ENCODE measurements at places on chromosomes 2 and 18.

DNA sequence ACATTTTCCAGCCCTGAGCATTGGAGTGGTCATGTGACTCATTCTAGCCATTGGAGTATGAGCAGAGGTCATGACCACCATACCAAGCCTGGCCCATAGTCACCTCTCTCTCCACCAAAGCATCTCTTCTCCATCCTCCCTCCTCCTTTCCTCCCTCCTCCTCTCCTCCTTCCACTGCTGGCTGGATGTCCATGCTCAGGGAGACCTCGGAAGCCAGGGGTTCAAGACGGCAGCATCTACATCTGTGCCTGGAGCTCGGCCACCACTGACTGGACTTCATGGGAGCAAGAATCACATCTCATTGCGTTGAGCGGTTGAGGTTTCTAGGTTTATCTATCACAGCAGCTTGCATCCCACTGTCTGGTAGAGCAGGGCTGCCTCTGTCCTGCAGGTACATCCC is 252.4 kb downstream of the NDUFA10 start:
- no peak for DNase-seq

- DNase-seq: no peak
These were observed 25.1 kb downstream of the MARCHF7 start for GRCh38 chr2:159737292-159737916.

GRCh38 chr18:7164323-7165004 is 46.9 kb upstream of the LAMA1 start:
- peak; percentile 5 for DNase-seq

- DNase-seq: no peak
These were observed 176.8 kb upstream of the VRK2 start for GRCh38 chr2:57869758-57870344.

GRCh38 chr18:13386891-13387801 is 168.6 kb downstream of the LDLRAD4 start:
- DNase-seq: no peak

DNA sequence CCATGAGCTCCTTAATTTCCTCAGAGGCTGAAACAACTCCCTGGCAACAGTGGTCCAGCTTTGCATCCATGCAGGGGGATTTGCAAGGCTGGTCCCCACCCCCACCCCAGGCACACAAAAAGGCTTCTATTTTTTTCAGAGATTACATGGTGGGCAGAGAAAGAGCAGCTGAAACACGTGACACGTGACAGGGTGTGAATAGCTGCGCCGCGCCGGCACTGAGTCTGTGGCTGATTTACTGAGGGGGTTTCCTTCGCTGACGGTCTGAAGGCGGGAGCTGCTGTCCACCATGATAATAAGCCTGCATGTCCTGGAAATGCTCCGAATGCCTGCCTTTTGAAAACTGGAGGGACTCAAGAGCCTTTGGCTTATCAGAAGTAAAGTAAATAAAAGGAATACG is 50.7 kb upstream of the APCDD1 start:
- DNase-seq: no peak

DNA sequence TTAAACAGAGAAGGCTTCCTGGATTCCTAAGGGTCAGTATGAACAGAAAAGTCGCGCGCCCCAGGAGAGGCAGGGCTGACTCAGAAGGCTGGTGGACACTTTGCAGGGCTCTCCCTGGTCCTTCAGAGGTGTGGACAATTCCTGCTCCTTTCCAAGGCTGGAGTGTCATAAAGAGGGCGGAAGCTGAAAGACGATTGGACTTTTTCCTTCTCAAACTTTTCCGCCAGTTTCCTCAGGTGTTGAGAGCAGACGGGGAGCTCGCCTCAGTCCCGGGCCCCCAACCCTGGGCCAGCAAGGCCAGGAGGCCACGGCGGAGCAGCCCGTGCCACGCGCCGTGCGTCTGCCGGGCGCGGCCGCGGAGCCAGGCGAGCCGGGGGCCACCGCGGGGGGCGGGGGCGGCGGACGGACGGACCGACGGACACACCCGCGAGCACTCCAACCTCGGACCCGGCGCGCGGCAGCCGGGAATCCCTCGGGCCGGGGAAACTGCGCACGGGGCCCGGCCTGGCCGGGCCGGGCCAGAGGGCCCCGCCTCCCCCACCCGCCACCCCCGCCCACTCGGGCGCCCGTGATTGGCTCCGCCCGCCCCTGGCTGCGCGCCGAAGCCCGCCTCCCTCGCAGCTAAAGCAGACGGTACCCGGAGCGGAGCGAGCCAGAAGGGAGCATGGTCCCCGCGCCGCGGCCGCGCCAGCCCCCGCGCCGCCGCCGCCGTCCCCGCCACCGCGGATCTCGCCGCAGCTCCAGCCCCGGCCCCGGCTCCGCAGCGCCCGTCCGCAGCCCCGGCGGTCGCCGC is at the start of gene KLHL29:
KLHL29 (plus strand) TSS at position 629 of the 793 bp plus-strand sequence. CDS start 177,018 bp downstream, outside the sequence.
- DNase-seq: peak; percentile 63

GRCh38 chr2:98157557-98157956 is 70.6 kb downstream of the VWA3B start:
- peak; percentile 9 for DNase-seq

GRCh38 chr18:70216788-70217187 is 11.3 kb upstream of the RTTN start:
- no peak for DNase-seq

DNA sequence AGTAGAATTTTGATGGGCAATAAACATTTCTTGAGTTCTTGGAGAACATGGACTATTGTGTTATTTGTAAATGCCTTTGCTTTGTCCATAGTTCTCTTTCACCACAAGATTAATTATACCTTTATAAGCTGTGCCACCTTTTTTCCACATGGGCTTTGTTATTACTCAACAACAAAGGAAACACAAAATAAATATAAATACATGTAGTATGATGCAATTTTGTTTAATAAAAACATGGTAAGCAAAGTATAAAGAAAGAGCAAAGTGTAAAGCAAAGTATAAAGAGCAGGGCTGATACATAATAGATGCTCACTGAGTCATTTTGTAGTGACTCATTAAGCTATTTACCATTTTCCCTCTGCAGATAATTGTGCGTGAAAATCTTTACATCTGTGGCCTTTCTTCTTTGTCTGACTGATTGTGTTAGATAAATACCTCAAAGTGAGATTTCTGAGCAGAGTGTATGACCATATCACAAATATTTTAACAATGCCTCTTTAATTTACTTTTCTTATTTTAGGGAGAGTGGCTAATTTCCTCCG is 80.9 kb downstream of the CERS6 start:
- DNase-seq: peak; percentile 57

DNA sequence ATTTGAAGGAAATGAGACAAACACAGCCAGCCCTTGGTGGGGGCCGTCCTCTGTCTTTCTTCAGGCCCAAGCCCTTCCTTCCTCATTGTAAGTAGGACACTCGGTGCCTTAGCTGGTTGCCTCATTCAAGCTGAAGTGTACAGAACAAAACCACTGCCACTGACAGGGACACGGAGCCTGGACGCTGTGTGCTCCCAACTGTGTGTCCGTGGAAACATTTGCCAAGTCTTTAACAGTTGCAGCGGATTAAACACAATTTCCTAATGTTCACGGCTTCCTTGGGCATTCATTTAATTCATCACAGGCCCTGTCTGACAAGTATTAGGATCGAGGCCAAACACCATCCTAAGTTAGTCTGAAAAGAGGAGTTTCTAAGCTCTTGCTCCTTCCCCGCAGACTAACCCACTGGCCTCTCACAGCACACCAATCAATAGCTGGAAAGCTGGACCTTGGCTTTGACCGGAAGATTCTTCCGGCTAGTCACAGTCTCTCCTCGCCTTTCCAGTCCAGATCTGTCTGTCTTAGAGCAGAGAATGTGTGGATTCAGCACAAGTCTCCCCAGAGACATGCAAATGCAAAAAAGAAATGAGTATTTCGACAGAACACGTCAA is 68.7 kb upstream of the ACSL3 start:
- no peak for DNase-seq

DNA sequence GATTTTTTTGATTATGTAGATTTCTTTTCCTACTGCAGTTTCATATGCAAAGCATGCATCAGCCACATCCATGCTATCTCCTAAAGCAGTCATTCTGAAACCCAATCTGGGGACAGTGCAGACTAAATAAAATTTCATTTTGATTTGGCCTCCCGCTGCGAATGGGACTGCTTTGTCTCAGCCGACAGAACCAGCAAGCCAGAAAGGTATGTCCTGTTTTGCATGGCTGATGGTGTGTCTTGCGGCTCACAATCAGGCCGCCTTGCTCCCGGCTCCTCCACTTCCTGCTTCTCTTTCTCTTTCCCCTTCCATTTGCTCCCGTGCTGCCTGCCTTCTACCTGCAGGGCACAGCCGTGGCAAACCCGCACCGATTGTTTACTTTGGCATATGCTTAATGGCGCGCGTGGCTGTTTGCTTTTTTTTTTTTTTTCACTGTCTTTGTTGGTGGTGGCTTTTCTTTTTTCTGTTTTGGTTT is 419.6 kb upstream of the POU3F3 start:
- no peak for DNase-seq

- peak; percentile 49 for DNase-seq
These were observed 21.6 kb downstream of the ASAP2 start for GRCh38 chr2:9228088-9228751.

- no peak for DNase-seq
These were observed 565.2 kb upstream of the NRP2 start for GRCh38 chr2:205117125-205117524.
